ENCODE measurements at places on chromosomes 12 and 14. TPM values are rescaled to one million over a fixed set of nuclear protein-coding genes. Genes with fewer than 3 reads are reported as not detected.

Gene B4GALNT3
- total RNA-seq: 1.5 TPM

Gene OR8S1
- total RNA-seq: not detected

Gene GRIP1
- total RNA-seq: 1.6 TPM

Gene KLRC4
- not detected for total RNA-seq

Gene CFAP54
- total RNA-seq: not detected

Gene RFX4
- total RNA-seq: 0.56 TPM

Gene RTL1
- not detected for total RNA-seq

Gene PRPH
- total RNA-seq: not detected

Gene GALNT8
- total RNA-seq: 0.89 TPM

Gene BATF
- total RNA-seq: 0.58 TPM

Gene ADCY6
- total RNA-seq: 13.1 TPM

Gene MUCL1
- not detected for total RNA-seq

Gene TNFAIP2
- total RNA-seq: 25.7 TPM

Gene NXPH4
- not detected for total RNA-seq

Gene SPSB2
- total RNA-seq: 2.4 TPM

Gene MANSC1
- total RNA-seq: 3.3 TPM

Gene MYF5
- total RNA-seq: 4.7 TPM

Gene MSRB3
- 51.9 TPM for total RNA-seq

Gene PLEKHD1
- total RNA-seq: 0.08 TPM

Gene AKAP6
- total RNA-seq: 145 TPM

Gene ACVRL1
- total RNA-seq: 40.8 TPM

Gene GPR84
- total RNA-seq: not detected

Gene EIF2S1
- total RNA-seq: 136 TPM

Gene RTN1
- 0.74 TPM for total RNA-seq
